ENCODE measurements at places on chromosomes 2 and 18.

DNA sequence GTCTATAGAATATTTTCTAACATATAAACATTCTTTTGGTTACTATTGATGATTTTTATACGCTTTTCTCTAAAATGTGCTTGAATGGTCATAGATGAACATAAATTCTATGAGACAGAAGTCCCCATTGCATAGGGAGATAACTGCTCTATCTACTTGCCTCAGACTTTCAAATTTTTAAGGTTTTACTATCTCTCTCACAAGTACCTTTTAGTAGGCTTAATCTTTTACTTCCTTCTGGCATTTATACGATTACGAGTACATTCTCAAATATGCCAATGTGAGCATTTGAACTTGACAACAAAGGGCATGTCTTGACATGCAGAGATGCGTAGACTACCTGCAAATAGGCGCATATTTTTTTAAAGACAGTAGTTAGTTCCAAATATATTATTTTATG, 935.9 kb upstream of the LRATD1 start:
- DNase-seq, result no peak

DNA sequence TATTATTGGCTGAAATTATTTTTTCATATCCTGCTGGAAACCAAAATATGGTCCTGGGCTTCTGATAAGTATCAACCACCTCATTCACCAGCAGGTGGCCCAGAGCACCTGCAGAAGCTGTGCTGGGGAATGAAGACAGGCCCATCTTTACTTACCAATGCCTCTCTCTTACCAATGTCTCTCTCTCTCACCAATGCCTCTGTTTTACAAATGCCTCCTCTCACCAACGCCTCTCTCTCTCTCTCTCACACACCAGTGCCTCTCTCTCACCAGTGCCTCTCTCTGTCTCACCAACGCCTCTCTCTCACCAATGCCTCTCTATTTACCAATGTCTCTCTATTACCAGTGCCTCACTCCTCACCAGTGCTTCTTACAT, 2.3 kb upstream of the MAL start:
- no peak for DNase-seq

GRCh38 chr2:55489467-55490062, 30.0 kb upstream of the CFAP36 start:
- no peak for DNase-seq

DNA sequence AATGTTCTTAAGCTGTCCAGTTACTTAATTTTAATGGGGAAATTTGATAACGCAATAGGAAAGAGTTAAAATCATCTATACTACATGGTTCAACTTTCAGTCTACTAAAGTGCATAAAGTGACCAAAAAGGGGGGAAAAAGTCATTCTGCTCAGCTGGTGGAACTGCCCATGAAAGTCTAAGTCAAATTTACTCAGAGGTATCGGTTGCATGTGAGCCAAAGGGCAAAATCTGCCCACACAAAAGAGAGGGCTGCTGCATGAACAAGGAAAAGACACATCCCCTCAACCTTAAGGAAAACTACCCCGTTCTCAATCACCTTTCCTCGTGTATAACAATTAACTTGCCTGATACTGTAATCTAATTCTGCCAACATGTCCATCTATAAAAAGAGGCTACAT, 126.1 kb downstream of the TCF4 start:
- DNase-seq, result no peak

DNA sequence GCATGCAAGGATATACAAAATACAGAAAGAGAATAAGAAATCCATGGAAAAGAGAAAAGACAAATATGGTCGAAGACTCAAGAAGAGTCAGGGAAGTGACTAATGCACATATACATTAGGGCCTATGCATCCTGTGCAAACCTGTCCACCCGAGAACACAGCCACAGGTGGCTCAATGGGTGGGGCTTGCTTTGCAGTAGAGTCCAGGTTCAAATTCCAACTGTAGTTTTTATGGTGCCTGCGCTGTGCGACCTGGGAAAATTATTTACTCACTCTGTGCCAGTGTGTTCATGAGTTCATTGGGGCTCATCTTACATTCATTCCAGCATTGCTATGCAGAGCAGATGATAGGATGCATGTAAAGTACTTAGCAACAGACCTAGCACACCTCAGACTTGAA, 244.7 kb downstream of the CTNNA2 start:
- no peak for DNase-seq

- DNase-seq, result no peak
These were observed 37.5 kb upstream of the WIPF1 start for GRCh38 chr2:174635015-174635593.

DNA sequence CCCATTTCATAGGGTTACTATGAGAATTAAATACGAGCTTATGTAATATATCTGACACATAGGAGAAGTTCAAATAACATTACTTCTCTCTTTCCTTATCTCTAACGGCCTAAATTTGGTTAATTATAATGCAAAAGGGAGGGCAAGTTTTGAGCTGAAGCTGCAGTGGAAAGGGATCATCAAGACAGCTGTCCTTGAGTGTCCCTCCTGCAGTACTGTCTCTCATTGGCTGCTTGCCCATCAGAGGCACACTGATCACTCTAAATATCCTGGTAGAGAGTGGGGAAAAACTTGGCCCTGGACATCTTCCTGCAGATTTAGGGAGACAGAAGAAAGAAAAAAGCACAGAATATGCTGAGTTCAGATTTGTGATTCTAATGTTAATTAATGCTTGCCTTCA, 186.0 kb downstream of the CAMKMT start:
- DNase-seq, result peak; percentile 46

DNA sequence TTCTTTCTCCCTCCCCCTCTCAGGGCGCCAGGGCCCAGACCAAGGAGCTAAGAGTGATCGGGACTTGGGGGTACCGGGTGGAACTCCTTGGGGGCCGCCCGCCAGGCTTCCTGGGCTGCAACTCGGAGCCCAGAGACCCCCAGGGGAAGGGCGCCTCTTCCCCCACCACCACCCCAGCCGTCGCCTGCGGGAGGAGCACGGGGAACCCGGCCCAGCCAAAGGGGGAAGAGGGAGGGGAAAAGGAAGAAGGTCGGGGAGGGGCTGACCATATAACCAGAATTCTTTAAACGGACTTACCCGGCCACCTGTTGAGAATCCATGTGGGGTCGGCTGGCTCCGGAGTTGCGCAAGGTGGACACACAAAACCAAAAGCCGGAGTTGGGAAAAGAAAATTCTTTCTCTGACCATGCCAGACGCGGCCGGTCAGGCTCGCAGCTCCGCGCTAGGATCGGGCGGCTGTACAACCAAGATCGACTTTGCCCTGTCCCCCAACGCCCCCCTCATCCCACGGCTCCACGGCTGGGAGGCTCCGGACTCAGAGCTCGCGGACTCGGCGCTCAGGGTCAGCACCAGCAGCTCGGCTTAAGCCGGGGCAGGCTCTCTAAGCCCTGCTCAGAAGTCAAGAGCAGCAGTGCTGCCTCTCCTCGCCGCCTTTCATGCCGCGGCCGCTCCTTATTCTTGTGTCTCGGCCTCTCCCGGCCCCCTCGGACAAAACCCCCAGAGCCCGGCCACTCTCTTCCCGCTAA, 6.3 kb upstream of the SIX3 start:
- peak; percentile 80 for DNase-seq

DNA sequence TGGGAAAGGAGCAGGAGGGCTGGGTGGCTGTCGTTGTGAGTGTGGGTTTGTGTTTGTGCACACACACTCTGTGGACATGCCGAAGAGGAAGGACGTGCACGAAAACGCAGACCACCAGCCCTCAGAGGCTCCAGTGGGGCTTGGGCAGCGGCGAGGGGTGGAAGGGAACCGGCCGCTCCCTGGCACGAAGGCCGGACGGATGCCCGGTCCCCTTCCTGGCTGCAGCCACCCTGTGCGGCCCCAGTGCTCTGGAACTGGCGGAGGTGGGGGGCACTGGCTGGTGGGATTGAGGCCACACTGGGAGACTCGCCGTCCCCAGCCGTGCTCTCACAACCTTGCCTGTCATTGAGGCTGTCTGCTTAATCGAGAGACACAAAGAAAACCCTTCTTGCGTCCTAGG, 852.6 kb upstream of the SALL3 start:
- DNase-seq, result no peak

GRCh38 chr2:132621131-132621875, 48.7 kb downstream of the LYPD1 start:
- no peak for DNase-seq

DNA sequence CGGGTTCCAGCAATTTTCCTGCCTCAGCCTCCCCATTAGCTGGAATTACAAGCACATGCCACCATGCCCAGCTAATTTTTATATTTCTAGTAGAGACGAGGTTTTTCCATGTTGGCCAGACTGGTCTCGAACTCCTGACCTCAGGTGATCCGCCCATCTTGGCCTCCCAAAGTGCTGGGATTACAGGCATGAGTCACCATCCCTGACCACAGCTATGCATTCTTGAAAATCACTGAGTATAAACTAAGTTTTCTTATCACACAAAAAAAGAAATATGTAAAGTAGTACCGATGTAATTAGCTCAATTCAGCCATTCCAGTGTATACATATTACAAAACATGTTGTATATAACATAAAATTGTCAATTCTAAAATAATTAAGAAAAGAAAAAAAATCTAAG, 232.7 kb downstream of the MBD2 start:
- no peak for DNase-seq

GRCh38 chr2:164747783-164748433, 93.7 kb downstream of the COBLL1 start:
- DNase-seq, result no peak

GRCh38 chr2:23385748-23386338, 864 bp downstream of the KLHL29 start:
- DNase-seq, result peak; percentile 84

DNA sequence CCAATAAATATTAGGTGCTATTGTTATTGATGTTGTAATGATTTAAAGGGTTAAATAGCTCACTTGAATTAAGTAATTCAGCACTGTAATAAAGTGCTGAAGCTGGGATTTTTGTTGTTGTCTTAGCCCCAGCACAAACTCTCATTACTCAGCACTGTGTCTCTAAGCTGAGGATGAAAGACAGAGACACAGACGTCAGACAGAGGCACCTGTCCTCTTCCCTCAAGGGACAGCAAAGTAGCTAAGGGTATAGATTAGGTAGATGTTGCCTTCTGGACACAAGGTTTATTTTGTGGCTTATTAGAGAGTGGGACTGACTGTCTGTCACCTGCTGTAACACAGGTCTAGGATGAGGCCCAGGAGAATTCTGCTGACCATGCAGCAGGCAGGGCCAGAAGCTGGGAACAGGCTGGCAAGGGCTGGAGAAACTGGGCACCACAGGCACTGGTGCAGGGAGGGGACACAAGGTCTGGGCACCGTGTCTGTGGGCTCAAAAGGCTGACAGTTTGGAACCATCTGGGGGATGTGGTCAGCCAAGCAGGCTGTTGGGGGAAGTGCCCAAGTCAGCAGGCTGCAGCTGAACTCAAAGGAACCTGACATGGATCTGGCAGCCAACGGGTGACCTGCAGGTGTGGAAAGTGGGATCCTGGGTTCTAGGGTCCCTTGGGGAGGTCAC, 20.0 kb upstream of the PTPN4 start:
- DNase-seq, result no peak

GRCh38 chr2:3294069-3294468, 83.5 kb downstream of the EIPR1 start:
- DNase-seq, result peak; percentile 60

DNA sequence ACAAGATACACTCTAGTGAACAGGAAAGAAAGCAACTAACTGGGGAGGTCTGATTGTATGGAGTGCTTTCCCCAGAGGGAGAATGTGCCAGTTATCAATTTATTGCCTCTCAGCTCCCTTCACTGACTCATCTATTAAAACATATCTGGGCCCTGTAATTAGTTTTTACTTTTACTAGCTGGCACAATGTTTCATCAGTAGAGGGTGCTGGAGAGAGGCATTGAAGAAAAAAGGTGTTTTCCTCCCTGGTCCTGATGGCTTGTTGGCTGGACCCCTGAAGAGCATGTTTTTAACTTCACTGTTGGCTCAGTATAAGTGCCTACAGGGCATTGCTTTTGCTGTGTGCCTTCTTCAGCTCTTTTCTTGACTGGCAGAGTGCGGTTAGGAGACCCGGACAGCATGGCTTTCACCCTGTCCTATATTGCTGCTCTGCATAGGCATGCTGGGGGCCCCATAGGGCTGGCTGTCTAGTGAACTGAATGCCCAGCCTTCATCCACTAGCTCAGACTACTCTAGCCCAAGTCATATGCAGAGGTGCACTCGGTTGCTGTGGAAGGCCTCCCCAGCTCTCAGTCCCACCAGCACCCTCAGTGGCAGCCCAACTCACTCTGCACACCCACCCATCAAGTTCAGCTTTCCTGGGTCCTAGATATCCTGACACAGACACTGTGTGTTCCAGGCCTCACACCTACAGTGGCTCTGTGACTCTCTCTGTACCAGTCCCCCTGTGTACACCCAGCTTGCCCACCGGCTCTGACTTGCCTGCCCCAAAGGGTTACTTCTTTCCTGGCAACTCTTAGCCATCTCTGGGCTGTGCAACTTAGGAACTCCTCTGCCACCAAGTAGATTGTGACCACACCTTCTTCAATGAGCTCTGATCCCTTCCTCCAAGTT, 62.3 kb upstream of the ACYP2 start:
- DNase-seq, result no peak

- no peak for DNase-seq
These were observed 140.0 kb upstream of the CYP1B1 start for GRCh38 chr2:38215993-38216392.

DNA sequence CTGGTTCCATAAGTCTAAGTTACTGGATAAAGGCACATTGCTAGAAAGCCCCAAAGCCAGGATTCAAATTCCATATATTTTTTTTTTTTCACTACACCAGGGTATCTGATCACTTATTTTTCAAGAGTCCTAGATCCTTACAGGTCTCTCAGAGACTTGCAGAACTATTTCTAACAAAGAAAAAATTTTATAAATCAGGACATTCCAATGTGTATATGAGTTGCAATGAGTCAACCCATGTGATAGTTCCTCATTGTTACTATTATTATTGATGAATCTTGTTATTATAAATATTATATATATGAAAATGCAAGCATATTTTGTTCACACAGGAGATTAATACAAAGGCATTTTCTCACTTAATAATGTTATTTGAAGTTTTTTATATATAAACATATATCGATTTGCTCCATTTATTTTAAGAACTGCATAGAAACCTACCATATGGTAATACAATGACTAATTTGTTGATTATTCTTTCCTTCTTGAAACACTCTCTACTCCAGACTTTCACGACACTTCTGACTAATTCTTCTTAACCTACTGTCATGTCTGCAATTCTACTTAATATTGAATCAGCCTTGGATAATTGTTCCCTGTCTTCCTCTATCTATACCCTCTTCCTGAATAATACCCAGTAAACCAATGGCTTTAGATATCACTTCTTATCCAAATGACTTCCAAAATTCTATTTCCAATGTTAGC, 968.4 kb upstream of the NRXN1 start:
- DNase-seq, result no peak

DNA sequence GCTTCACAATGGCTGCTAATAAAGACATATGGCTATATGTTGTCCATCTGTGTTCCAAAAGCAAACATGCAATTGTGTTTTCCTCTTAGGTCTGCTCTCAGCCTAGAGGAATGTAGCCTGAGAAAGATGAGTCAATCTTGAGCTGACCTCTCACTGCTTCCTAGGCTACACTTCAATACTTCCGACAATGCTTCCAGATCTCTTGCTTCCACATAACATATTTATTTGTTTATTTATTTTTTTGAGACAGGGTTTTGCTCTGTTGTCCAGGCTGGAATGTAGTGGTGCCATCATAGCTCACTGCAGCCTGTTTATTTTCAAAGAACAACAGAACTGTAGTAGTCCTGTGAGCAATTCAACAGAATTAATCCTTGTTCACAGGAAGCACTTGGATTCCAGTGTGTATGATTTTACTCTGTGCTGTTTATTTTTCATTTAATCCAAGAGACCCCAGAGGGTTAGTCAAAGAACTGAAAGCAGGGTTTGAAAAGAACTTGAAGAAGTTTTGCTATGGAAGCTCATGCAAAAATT, 437.9 kb downstream of the TXNL1 start:
- DNase-seq, result no peak

Data from SK-N-SH (cell line).